CD4-positive, alpha-beta T cell treated with Interferon alpha-2 for 1 hour (primary cell): ENCODE measurements at places on chromosomes 2 and 18.

GRCh38 chr2:113700186-113700841 is 56.1 kb downstream of the SLC35F5 start:
- DNase-seq: peak; percentile 67

GRCh38 chr2:104077573-104077972 is 776.3 kb upstream of the POU3F3 start:
- no peak for DNase-seq

- no peak for DNase-seq
Measured at GRCh38 chr2:72981536-72981935, 64.2 kb downstream of the EMX1 start.

DNA sequence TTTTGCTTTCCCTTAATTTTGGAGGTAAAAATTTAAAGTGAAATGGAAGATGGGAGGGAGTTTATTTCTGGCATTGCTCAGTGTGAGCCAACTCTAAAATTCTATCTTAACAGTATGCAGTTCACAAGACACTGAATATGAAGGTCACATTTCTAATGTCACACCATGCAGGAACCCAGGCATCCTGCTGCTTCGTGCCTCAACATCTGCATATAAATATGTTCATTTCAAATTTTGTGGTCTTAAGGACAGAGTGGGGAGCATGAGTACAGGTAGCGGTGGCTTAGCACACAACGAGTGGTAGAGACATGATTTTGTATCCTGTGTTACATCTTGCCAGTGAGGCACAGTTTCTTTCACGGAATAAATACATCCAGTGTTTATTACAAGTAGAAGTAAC is 102.4 kb downstream of the ARL4C start:
- no peak for DNase-seq

- peak; percentile 47 for DNase-seq
Measured at GRCh38 chr2:70440621-70441020, 113.0 kb downstream of the TGFA start.
